ENCODE measurements at places on chromosomes 5 and 9.

GRCh38 chr5:64690417-64691151 is at the start of gene SHISAL2B:
Gene SHISAL2B, plus strand, starts transcription at chr5:64690503. Its CDS starts 121 bp downstream, at chr5:64690624.
- peak; percentile 11 for DNase-seq

DNA sequence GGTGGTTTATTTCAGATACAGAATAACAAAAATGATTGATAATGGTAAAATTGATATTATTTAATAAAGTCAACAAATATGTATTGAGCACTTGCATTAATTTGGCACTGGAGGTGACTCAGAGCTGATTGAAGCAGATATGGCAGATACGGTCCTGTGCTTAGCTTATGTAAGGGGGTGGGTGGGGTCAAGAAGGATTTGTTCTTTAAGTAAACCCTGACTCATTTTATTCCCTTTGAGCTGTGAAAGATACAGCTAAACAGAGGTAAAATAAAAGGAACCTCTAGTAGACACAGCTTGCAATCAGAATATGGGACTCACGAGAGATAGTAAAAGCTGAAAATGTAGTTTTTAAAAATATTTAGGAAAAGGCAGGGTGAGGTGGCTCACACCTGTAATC is 201.3 kb upstream of the CLINT1 start:
- no peak for DNase-seq

- no peak for DNase-seq
These were observed 190.0 kb downstream of the GAS1 start for GRCh38 chr9:86757382-86757720.

GRCh38 chr9:133726401-133727276 is 11.5 kb downstream of the SARDH start:
- peak; percentile 93 for DNase-seq

GRCh38 chr5:65874241-65874640 is 52.1 kb upstream of the ERBIN start:
- DNase-seq = no peak

- DNase-seq = no peak
These were observed 364.1 kb upstream of the RORB start for GRCh38 chr9:74132986-74133385.

DNA sequence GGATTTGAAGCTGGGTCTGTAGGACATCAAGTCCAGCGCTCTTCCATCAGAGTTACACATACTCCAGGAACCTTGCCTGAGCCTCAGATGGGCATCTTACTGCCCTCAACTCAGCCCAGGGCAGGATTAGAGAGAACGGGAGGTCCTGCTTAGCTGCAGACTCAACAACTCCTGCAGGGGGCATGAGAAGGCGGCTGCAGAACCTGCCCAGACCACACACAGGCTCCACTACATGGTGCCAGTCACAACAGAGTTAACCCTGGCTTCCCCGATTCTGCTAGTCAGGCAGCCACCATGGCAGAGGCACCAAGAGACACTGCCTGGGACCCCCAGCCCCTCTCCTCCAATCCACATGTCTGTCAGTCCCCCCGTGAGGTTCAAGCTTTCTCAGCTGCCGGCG is 23.9 kb upstream of the CPLX2 start:
- DNase-seq = no peak

- DNase-seq = no peak
These were observed 19.9 kb downstream of the UGT3A1 start for GRCh38 chr5:35971186-35971877.

DNA sequence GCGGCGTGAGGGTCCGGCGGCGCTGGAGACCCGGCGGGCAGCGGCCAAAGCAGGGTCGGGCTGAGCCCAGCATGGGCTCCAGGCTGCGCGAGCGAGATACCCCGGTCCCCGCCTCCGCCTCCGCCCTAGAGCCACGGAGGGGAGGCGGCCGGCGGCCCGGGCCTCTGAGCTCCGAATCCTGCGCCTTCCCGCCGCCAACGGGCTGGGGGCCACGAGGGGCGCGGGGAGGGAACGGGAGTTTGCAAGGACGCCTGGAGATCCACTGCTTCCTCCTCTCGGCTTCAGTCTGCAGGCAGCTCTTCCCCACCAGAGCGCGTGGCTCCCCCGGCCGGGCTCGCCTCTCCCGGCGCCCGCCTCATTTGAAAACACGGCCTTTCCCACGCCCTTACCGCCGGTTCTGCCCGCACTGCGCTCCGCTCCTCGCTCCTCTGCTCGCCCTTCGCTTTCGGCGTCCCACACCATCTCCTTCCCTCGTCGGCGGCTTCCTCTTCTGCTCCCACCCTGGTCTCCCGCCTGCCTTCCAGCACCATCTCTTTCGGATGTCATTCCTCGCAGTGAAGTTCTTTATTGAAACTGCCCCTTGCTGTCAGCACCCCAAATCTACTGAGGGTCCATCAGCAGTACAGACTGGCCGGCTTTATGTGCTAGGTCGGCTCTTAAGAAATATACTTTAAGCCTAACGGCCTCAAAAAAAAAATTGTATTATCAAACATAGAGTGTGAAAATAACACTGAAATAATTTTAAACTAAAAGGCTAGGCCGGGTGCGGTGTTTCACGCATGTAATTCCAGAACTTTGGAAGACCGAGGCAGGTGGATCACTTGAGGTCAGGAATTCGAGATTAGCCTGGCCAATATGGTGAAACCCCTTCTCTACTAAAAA is 105.0 kb upstream of the FAM120A start:
- peak; percentile 32 for DNase-seq

DNA sequence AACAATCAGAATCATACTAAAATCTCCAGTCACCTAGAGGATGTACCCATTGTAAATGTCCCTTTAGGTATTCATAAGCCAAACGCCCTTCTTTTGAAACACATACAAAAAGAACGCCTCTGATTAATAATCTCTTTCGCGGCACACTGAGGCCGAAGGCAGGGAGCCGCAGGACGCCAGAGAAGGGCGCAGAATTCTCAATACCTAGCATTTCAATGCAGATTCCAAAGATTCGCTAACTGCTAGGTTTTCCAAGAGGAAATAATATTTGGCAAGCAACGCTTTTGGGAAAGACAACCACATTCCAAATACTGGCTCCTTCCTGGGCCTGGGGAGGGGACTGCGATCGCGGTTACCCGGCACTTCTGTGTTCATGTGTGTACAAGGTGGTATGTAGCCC is 203.3 kb downstream of the MEF2C start:
- peak; percentile 39 for DNase-seq

DNA sequence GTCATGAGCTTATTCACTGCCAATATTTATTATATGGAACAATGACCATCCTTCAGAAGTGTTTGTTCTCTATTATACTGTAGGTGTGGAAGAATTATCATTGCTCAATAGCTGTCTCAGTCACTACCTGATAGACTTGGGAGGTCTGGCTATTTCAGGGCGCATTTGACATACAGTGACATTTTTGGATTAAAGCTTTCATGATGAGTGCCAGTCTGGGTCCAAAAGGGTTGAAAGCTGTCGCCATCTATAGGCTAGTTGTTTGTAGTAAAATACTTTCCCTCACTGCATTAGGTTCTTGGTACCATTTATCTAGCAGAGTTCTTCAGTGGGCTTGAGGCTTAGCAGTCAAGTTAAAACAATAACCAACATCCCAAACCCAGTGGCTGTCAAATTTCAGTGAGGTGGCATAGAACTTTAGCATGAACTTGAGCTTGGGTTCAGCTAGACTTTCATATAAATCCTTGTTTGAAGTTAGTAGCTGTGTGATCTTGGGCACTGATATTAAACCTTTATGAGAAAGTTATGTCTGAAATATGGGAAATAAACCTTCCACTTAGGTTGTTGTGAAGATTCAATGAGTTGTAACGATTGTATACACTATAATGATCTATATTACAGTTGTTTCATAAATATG is 110.5 kb upstream of the CDKN2B start:
- peak; percentile 17 for DNase-seq

DNA sequence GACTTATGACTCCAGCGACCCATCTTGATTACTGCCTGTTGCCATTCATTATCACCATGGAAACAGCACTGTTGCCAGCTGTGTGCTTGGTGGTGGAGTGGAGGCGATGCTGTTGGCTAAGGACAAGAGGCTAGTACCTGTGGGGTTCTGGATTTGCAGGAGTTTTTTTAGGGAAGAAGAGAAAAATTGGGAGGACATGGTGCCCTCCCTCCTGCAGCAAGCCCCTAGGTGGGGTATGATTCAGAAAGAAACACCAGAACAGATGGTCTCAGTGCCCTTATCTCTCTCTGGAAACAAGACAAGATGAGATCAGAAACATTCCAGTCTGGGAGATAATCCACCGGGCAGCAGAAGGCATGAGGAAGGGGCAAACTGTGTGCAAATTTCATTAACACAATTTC is 87.8 kb upstream of the TLR4 start:
- DNase-seq = peak; percentile 77

DNA sequence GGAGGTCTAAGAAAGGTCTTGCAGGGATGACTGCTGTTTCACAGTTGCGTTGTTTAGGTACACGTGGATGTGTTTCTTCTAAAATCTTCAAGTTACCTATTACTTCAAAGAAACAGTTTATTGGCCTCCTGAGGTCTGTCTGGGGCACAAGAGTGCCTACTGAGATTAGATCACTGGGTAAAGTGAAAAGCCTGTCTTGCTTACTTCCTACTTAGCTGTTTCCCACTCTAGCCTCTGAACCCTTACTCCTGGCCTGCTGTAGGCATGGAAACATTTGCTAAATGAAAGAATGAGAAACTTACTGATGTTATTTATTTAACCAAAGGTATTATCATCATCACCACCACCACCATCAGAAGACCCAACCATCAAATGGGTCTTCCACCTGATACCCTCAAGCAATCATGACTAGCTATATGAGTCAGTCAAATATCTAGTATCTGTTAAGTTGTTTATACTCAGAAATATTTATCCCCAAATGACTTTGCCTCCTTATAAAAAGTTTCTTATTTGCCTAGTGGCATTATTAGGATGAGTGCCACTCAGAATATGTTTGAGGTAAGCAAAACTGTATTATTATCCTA is 92.5 kb downstream of the ELAVL2 start:
- DNase-seq = no peak

- DNase-seq = no peak
These were observed 349.5 kb downstream of the DRD1 start for GRCh38 chr5:175094461-175094860.

All from cerebellar cortex (tissue), 1 donor.